Nucleus accumbens (tissue), 56 donors: ENCODE measurements at places on chromosomes 11 and 22.

- DNase-seq, result peak; percentile 85
Measured at GRCh38 chr11:114059278-114059983, at the start of gene ZBTB16. TSS of gene ZBTB16 (plus strand) at chr11:114059711. CDS start at chr11:114063301, 3,590 bp downstream.

GRCh38 chr11:17711836-17712235 is 7.5 kb upstream of the MYOD1 start:
- no peak for DNase-seq

DNA sequence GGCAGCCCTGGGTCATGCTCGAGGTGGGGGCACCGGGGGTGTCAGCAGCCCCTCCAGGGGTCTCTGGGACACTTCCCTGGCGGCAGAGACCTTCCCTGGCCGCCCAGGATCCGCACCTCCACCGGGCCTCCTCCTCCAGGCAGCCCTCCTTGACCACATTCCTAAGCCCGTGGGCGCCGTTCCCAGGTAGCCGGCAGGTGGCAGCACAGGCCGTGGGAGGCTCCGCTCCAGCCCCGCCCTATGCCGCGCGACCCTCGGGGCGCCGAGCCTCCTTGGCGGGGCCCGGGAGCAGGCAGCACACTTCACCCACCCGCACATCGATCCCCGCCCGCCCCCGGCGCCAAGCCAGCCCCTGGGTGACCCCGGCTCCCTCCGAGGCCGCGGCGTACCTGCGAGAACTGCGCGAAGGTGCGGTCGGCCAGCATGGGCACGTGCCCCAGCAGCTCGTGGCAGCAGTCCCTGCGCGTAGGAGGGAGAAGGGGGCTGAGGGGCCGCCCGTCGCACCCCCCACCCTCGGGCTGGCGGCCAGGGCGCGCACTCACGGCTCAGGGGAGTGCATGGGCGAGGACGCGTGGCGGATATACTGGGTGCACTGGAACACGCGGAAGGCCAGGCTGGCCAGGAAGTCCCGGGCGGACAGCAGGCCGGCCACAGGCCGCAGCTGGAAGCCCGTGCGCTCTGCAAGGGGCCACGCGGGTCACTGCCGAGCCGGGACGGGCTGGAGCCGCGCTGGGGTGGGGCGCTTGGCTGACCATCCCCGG is 5.3 kb upstream of the INS start:
- DNase-seq, result no peak

GRCh38 chr11:75142714-75143419 is 8.0 kb upstream of the SLCO2B1 start:
- peak; percentile 50 for DNase-seq

DNA sequence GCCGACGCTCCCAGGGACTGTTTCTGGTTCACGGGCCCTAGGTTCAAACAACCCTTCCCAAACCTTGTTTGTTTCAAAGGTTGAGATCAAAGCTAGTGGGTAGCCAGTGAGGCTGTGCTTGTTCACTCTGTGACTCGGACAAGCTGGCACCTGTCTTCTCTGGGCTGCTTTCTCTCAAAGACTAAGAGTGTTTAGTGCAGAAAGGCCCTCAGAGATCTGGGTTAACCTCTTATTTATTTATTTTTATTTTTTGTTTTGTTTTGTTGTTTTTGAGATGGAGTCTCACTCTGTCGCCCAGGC is 13.0 kb upstream of the MALAT1 start:
- DNase-seq, result no peak
